Purkinje cell (primary cell): ENCODE measurements at places on chromosomes 5 and 9. TPM values are rescaled to one million over a fixed set of nuclear protein-coding genes. Genes with fewer than 3 reads are reported as not detected.

Gene PCDH1
- 0.30 TPM in 1 of 2 replicates, not detected in the other for polyA plus RNA-seq

Gene SLC45A2
- polyA plus RNA-seq: 1.8 TPM in 1 of 2 replicates, not detected in the other

Gene FXN
- polyA plus RNA-seq: 12.4 and 19.9 TPM in 2 replicates

Gene SLC36A3
- polyA plus RNA-seq: not detected in 2 replicates

Gene MARCOL
- not detected in 2 replicates for polyA plus RNA-seq

Gene PCDHGA6
- 0.30 and 0.60 TPM in 2 replicates for polyA plus RNA-seq

Gene GKAP1
- 6.0 and 12.4 TPM in 2 replicates for polyA plus RNA-seq

Gene CTXN3
- not detected in 2 replicates for polyA plus RNA-seq

Gene CDH6
- 14.3 and 22.3 TPM in 2 replicates for polyA plus RNA-seq

Gene F12
- 1.3 and 2.0 TPM in 2 replicates for polyA plus RNA-seq

Gene CCNI2
- 141 and 152 TPM in 2 replicates for polyA plus RNA-seq

Gene TTLL11
- polyA plus RNA-seq: 2.5 TPM in 1 of 2 replicates, not detected in the other

Gene TUSC1
- polyA plus RNA-seq: 2.6 and 3.9 TPM in 2 replicates

Gene PFDN1
- 168 and 172 TPM in 2 replicates for polyA plus RNA-seq

Gene UNC13B
- polyA plus RNA-seq: 5.9 and 6.6 TPM in 2 replicates
